ENCODE measurements at places on chromosomes 3 and 15.

GRCh38 chr3:120244834-120245225, 40.2 kb downstream of the GPR156 start:
- DNase-seq, result no peak

GRCh38 chr3:170836491-170836890, 33.5 kb downstream of the RPL22L1 start:
- DNase-seq, result no peak

DNA sequence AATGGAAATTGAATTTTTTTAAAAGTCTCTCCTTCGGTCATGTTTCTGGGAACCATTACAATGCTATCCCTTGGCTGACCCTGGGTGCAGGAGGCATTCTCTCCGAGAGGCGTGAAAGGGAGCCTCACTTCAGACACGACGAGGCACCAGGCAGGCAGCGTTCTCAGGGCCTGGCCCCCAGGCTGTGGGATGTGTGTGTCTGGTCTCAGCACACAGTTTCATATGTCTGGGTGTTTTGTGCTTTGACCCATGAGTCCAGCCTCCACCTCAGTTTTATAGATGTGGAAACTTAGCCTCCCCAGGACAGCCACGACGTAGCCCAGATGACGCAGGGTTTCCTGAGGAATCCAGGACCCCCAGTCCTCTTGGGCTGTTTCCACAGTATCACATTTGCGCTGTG, 34.0 kb downstream of the FGD5 start:
- no peak for DNase-seq

DNA sequence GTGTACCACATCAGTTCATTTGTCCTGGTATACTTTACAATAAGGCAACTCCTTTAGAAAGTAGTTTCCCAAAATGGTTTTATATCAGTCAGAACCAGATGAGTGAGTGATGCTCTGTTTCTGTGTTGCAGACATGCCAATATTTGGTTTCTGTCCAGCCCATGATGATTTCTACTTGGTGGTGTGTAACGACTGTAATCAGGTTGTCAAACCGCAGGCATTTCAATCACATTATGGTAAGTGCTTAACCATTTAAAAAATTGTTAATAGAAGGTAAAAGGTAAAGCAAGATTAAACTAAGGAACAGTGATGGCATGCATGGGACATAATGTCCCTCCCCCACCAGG, 40.0 kb upstream of the SCAANT1 start:
- DNase-seq, result no peak

DNA sequence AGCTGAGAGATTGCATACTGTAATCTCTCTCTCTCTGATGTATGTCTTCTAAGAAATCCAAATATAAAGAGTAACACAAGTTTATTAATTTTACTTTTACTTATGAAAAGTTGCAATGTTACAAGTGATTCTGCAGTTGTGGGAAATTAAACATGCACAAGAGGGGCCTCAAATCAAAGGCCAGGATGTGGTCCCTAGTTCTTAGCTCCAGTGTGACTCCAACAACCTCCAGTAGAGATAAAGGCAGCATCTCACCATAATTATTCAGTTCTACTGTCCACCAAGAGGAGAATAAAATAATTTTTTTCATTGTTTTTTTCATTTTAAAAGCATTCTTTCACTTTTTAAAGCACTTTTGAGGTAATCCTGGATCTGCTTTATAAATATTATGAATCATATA, 223.3 kb downstream of the RAP2B start:
- DNase-seq, result no peak

DNA sequence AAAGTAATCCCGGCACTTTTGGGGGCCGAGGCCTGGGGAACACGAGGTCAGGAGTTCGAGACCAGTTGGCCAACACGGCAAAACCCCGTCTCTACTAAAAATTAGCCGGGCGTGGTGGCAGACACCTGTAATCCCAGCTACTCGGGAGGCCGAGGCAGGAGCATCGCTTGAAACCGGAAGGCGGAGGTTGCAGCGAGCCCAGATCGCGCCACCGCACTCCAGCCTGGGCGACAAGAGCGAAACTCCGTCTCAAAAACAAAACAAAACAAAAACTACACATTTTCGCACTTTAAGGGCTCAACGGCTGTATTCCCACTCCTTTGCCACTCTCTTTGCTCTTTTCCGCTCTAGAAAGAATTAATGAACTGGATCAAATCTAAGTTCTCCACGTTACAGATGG, 763 bp upstream of the TRNT1 start:
- no peak for DNase-seq

GRCh38 chr3:108228286-108228685, 6.1 kb upstream of the IFT57 start:
- DNase-seq, result no peak

GRCh38 chr3:188211476-188211875, 57.5 kb downstream of the LPP start:
- no peak for DNase-seq

- DNase-seq, result no peak
These were observed 501.7 kb upstream of the ARPP21 start for GRCh38 chr3:35137612-35138011.

DNA sequence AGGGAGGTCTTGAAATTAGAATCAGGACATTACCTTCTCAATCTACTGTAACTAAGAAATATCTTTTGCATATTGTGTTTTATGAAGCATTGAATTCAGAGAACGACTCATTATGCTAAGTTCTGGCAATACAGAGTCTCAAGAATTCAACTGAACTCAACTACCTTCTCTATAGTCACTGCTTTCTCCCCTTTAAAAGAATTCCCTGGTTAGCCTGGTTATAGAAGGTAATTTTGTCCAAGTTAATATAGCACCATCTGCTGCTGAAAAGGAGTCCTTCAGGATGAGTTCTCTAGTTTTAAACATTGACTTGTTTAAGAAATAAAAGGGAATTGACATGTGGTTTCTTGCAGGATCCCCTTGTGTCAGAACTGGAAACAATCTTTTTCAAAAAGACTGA, 60.2 kb downstream of the IL16 start:
- DNase-seq, result no peak

DNA sequence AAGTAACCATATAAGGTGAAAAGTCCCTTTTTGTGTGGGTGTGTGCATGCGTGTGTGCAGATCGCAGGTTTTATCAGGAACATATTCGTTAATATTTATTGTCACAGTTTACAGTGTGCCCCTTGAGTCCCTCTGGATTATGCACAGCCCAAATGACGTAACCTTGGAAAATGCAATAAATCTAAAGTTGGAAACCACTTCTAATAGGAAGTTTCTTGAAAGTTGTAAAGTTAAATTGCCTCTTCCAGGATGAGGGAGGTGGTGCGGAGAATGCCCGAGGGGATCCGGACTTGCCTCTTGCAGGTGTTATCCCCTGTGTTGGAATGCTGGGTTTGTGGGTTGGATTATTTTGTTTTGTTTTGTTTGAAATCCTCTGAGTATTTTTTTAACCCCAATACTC, 143.3 kb downstream of the CMSS1 start:
- no peak for DNase-seq

DNA sequence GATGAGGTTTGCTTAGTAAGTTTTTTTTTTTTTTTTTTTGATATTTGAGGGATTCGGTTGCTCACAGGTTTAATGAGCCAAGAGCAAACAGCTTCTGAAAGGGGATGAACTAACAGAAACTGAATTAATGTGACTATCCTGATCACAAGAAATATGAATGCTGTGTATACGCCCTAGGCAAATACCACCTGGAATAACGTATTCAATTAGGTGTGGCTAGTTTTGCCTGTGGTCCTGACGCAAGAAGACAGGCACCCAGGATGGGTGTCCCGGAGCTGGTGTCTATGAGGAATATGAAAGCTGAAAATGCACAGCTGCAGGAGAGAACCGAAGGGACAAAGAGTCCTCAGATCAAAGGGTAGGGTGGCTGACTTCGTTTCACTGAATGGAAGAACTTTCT, 14.6 kb downstream of the LSG1 start:
- DNase-seq, result no peak

- no peak for DNase-seq
These were observed 271.6 kb downstream of the ERC2 start for GRCh38 chr3:56196700-56197099.

DNA sequence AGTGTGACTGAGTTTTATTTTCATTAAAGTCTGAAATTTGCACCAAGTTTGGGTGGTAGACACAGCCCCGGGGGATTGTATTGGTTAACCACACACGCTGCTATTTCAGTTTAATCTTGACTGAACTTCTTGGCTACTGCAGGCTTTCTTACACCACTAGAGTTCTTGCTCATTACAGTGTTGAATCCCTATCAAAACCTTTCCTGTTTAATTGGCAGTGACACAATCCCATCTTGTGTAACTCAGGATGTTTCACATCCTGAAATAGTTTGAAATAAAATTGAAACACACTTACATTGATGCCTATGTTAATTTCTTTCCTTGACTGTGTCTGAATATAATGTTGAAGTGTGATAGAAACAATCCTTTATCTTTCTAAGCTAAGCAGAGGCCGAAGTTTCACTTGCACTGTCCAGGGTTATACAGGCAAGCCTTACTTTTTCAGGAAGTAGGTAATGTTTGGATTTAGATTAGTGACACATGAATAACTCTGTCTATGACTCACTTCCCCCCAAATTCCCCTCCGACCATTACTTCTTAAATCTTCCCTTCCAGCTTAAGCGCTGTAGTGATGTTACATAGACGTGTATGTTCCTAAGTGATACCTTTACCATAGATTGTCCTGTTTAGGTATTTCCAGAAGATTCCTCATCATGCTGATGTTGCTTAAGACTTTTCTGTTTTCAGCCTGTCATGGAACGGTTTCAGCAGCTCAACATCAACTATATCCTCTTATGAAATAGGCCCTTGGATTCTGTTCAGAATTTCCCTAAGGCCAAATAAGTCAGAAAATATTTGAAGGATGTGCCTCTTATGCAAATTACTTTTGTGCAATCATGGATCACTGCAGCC, 16.8 kb downstream of the ATG7 start:
- DNase-seq, result no peak

- DNase-seq, result no peak
These were observed 51.8 kb downstream of the TRIM71 start for GRCh38 chr3:32869513-32870047.

GRCh38 chr3:111593666-111594065, 1.5 kb downstream of the ZBED2 start:
- DNase-seq, result no peak

GRCh38 chr3:8972639-8973038, 9.4 kb upstream of the RAD18 start:
- DNase-seq, result no peak

- DNase-seq, result no peak
These were observed 70.1 kb upstream of the CDV3 start for GRCh38 chr3:133503409-133503808.

GRCh38 chr15:69663982-69664381, 211.4 kb downstream of the RPLP1 start:
- DNase-seq, result no peak

GRCh38 chr3:185663929-185664328, 77.8 kb downstream of the SENP2 start:
- DNase-seq, result no peak

DNA sequence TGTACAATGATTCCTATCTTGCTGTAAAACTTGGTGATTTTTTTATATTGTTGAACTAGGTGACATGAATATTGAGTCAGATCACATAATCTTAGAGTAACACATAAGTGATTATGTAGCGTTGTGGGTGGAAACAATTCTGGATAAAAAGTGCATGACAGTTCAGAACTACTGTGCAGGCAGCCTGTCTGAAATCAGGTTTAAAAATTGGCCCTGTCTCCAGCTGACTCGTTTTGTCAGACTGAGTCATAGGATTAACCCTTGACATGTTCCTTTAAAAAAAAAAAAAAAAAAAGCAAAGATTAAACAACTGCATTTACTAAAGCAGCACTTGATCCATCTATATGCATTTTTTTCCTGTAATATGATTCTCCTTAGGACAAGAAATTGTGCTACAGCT, 160.0 kb upstream of the CGNL1 start:
- no peak for DNase-seq

GRCh38 chr15:96409215-96410138, 79.0 kb downstream of the NR2F2 start:
- no peak for DNase-seq

DNA sequence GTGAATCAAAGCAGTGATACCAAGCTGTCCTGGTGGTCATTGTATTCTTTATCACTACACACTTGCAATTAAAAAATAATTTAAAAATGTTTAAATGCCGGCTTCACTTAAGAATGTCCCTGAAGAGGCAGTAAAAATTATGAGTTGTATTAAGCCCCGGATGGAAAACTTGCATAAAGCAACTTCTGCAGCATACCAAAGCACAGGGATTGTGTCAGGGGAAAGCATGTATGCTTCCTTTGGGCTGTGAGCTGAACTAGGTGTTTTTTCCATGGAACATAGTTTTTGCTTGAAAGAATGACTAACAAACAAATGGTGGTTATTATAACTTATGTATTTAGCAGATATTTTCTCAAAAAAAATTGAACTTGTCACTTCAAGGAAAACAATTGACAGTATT, 143.1 kb downstream of the ARNT2 start:
- DNase-seq, result no peak

- no peak for DNase-seq
These were observed 80.4 kb downstream of the CEP152 start for GRCh38 chr15:48730506-48730905.

- no peak for DNase-seq
These were observed 144.4 kb downstream of the CHST2 start for GRCh38 chr3:143263852-143264513.

GRCh38 chr15:67183443-67184169, 70.9 kb downstream of the AAGAB start:
- no peak for DNase-seq

DNA sequence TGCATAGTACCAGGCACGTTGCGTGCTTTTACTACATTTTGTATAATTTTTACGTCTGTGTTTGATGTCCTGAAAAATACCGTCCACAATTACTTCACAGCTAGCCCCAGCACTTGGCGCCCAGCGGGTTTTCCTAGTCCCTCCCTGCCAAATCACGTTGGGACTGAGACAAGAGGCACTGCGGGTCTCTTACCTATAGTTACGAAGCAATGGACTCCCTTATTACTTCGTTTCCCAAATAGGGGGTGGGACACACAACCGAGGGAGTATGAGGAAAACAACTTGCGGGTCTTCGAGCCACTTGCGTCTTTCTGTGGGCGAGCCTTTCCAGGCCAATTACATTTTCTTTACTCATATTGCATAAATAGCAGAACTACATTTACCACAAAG, 620 bp upstream of the CMSS1 start:
- no peak for DNase-seq

- DNase-seq, result no peak
These were observed 62.7 kb upstream of the MRPS22 start for GRCh38 chr3:139281096-139281495.

GRCh38 chr3:188400494-188401243, 246.7 kb downstream of the LPP start:
- no peak for DNase-seq

- DNase-seq, result peak; percentile 9
These were observed 266.4 kb upstream of the HES1 start for GRCh38 chr3:193869221-193870201.

DNA sequence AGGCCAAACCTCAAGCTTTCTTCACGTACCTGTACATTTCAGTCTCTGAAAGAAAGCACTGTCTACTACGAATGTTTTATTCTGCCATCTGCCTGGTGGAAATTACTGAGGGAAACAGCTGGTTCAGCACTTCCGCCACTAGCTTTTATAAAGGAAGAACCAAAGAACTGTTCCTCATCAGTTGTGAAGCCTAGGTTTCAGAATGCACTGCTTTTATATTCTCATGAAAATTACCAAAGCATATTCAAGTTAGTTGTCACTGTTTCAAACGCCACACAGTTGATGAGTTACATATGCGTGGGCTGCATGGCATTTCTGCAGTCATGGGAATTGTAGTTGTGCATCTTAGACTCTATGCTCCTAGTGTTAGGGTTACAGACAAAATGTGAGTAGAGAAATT, 21.5 kb upstream of the ZBTB38 start:
- no peak for DNase-seq

Measured in stimulated activated CD8-positive, alpha-beta memory T cell treated with anti-CD3 and anti-CD28 coated beads, Interleukin-2, amount 100 ng/mL, for 48 hours (primary cell).